ENCODE measurements at places on chromosomes 4 and X.

GRCh38 chr4:1534876-1535526, 128.8 kb upstream of the NKX1-1 start:
- no peak for DNase-seq

DNA sequence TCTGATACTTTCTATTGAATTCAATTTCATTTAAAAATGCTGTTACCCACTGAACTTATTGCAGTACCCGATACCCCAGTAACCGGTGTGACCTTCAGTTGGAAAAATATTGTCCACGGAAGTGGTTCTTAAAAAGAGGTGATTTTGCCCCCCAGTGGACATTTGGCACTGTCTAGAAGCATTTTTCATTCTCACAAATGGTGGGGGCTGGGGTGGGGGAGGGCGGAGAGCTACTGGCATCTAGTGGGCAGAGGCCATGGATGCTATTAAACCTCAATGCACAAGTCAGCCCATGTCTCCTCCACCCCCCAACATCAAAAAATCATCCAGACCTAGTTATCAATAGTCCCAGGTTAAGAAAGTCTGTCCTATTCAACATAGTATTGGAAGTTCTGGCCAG, 19.6 kb upstream of the CHM start:
- no peak for DNase-seq

DNA sequence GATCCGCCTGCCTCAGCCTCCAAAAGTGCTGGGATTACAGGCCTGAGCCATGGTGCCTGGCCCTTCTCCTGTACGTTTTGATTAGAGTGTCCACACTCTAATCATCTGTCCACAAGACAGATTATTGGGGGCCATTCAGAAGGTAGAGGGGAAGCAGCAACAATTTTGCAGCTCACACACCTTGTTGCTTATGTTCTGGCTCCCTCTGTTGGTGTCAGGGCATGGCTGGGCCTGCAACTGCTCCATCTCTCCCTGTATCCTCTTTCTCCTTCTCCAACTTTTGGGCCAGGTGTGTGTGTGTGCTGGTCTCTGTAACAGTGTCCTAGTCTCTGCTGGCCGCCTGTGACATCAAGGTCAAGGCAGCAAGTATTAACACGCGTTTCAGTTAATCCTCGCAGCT, 125.5 kb upstream of the MBNL3 start:
- no peak for DNase-seq

DNA sequence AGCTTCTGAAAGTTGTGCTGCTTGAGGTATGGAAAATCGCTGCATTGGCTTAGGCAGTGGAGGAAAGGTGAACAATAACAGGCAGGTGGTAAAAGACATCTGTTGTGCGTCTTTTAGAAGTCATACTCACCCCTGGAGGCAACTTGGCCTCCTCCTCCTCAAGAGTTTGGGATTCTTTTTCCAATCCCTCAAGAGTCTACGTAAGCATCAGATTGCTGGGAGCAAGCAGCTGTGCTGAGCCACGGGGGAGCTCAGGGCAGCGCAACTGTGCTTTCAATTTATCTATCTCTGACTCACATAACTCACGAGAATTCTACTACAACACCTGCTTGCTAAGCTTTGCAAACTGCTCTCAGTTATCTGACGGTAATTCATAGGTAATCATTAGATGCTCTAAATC, 6.4 kb upstream of the RBMX2 start:
- DNase-seq: no peak

- no peak for DNase-seq
Measured at GRCh38 chrX:116009861-116010710, 160.5 kb upstream of the AGTR2 start.

- DNase-seq: no peak
Measured at GRCh38 chr4:40562681-40563080, 67.0 kb downstream of the RBM47 start.

DNA sequence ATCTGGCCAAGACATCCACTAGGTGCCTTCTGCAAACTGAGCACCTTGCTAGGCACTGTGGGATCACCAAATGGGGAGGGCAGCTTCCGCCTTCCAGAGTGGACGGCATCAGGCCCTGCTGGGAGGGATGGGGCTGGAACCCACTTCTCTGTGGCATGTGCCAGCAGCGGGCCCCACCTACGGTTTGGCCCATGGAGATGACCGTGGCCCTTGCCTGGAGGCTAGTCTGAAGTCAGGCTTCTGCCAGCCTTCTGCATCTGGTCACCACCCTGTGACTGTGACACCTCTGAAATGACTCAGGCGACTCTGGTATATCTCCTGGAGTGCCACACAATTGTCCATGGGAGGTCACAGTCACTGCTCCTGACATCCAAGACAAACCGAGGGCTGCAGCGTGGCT, 7.2 kb downstream of the SSR4 start:
- no peak for DNase-seq

DNA sequence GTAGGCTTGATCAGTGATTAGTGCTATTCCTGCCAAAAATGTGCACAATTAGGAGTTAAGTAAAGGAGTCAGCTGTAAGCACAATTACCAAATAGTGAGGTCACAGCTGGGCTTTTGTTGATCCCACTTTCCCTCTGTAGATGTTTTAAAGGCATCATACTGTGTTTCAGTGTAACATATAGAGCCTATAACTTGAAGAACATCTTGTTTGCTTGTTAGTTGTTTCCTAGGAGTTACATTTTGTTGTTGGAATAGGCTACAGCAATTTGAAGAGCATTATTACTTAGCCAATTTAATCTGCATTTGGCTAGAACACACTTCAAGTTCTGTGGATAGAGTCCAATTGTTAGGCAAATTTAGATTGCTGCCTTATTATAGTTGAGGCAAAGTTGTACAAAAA, 210.7 kb upstream of the MAD2L1 start:
- no peak for DNase-seq

- DNase-seq: no peak
Measured at GRCh38 chr4:112593438-112594133, 43.1 kb downstream of the ZGRF1 start.

DNA sequence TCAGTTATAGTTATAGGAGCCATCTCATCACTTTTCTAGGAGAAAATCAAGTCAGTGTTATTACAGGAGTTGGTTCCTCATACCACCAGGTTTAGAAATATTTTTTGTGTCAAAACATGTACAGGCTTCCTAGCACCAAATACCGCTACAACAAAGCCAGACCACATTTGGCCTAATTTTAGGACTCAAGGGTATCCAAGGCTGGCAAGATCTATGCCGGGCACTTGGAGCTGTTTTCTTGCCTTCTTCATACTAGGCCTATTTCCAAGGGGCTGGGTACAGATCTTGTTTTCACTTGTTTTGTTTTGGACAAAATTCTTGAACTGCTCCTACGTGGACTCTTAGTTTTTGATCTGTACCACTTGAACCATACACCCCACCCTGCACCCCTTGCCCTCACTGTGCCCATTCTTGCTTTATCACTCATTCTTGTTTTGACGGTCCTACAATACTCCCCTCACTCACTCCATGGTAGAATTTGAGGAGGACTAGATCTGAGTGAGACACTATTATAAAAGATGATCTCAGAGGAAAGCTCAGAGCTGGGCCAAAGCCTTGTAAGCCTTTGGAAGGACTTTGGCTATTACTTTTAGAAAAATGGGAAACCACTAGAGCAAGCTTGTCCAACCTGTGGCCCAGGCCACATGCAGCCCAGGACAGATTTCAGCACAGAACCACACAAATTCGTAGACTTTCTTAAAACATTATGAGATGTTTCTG, 17.7 kb upstream of the TMEM144 start:
- DNase-seq: no peak

- DNase-seq: no peak
Measured at GRCh38 chr4:177229331-177229730, 80.3 kb upstream of the NEIL3 start.

DNA sequence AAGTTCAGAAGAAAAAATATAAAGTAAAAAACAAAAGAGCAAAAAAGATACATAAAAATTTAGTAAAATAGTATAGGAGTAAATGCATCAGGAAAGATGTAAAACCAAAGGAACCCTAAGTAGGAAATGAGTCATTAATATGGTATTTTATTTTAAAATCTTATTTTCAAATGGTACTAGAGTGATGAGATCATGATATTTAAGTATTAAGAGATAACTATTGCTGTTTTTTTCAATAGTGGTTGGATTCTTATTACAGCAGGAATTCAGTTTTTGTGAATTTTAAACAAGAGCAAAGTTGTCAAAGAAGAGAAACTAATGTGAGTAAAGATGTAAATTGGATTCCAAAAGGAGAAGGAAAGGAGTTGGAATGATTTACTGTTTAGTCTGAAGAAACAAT, 20.0 kb downstream of the EMCN start:
- DNase-seq: no peak

GRCh38 chr4:124414276-124415040, 298.1 kb downstream of the ANKRD50 start:
- DNase-seq: no peak

DNA sequence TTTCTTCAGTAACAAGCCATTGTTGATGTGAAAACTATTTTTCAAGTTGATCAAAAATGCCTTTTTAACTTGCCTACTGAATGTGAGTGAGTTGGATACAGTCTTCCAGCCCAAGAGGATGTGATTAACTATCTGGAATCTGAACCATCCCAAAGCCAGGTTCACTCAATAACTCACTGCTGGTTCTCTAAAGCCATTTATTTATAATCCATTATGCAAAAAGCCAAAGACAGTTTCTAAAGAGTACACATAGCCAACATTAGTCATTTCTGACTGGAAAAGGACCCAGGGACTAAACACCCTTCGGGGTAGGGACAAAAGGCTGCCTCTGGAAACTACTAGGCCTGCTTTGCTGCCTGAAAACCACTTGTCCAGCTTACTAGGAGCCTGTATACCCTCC, 109.6 kb downstream of the SHROOM4 start:
- no peak for DNase-seq

- DNase-seq: no peak
Measured at GRCh38 chr4:26058537-26058936, 144.5 kb downstream of the SMIM20 start.

GRCh38 chr4:76803522-76803921, 94.4 kb downstream of the SOWAHB start:
- peak; percentile 61 for DNase-seq

Measured in glomerular endothelial cell (primary cell).